HuH-7.5 (cell line): ENCODE measurements at places on chromosomes 1 and 21.

DNA sequence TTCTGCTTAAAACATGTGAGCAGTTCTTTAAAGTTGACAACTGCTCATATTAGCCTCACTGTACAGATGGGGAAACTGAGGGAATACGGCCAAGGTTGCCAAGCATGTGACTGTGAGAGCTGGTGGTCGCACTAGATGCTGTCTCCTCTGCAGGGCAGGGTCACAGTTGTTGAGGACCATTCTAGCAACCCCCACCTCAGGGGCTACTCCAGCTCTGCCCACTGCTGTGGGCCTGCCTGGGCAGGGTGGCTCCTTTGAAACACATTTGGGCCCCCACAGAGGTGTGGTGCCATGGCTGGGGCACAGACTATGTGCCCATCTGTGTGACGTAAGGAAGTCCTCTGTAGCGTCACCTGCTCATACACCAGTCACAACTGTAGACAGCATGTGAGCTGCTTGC is 779 bp downstream of the THEM5 start:
- no peak for DNase-seq

- DNase-seq: no peak
These were observed 13.6 kb downstream of the LRRC42 start for GRCh38 chr1:53959664-53960250.

DNA sequence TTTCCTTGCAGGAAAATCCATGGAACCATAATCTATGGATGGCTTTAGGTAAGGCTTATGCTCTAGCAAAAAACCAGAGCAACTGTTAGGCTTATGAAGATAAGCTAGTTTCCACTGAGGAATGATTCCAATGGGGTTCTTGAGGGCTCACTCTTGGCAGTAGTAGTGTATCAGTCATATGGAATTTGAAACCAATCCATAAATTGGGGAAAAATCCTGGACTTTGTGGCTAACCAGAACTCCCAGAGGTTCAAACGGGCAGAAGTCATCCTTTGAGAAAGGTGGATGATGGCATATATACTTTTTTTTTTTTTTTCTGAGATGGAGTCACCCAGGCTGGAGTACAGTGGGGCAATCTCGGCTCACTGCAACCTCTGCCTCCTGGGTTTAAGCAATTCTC is 54.2 kb upstream of the ATF3 start:
- DNase-seq: no peak

DNA sequence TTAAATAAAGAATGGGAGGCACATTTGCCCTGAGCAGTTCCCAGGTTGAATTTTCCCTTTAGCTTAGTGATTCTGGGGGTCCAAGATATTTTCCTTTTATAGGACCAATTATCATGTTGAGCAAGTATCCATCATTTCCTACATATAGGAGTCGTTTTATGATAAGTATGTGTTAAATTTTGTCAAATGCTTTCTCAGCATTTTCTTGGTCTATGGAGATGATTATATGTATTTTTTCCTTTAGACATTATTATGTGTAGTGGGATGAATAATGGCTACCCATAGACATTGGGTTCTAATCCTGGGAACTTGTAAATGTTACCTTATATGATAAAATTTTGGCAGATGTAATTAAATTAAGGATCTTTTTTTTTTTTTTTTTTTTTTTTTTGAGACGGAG is 128.7 kb downstream of the LMO4 start:
- no peak for DNase-seq

- no peak for DNase-seq
These were observed 656.9 kb downstream of the PTPRU start for GRCh38 chr1:29893046-29893723.
